NCI-H2081 treated with DMSO at 0.1 percent for 48 hours (cell line): ENCODE measurements at places on chromosomes 7 and 10.

- DNase-seq, result no peak
Measured at GRCh38 chr7:106063024-106063423, 49.1 kb downstream of the SYPL1 start.

DNA sequence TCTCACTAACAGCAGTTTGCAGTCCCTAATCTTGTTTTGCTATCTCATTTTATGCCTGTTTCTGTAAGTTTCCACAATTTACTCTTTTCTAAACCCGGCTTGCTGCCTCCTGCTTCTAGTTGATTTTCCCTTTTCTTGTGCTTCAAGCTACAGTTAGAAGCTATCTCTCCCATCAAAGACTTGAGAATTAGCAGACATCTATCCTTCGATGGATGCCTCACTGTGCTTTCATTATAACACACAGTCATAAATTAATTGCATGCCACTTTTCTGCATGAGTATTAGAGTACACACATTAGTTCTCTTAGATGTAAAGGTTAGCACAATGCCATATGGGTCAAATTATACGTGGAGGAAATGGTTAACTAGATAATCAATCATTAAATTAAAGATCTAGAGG is 48.7 kb downstream of the SEMA3A start:
- no peak for DNase-seq

- DNase-seq, result no peak
Measured at GRCh38 chr7:32143301-32143700, 73.1 kb upstream of the PDE1C start.

DNA sequence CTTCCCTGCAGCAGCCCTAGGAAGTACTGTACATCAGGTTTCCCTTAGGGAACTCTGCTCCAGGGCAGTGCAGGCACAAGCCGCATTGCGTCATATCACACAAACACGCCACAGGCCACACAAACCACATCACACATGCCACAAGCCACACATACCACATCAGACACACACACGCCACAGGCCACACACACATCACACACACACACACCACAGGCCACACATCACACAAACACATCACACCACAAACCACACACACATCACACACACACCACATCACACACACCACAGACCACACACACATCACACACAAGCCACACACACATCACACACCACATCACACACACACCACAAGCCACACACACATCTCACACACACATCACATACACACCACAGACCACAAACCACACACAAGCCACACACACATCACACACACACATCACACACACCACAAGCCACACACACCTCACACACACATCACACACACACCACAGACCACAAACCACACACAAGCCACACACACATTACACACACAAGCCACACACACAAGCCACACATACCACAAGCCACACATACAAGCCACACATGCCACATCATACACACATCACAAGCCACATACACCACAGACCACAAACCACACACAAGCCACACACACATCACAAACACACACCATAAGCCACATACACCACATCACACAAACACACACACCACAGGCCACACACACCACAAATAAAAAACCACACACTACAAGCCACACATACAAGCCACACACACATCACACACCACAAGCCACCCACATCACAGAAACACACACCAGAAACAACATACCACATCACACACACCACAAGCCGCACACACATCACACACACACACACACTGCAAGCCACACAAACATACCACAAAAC is 53.4 kb downstream of the TMEM209 start:
- no peak for DNase-seq

- no peak for DNase-seq
Measured at GRCh38 chr10:43210556-43210955, 56.3 kb downstream of the RASGEF1A start.
